H9 (cell line): ENCODE measurements at places on chromosomes 12 and 14. TPM values are rescaled to one million over a fixed set of nuclear protein-coding genes. Genes with fewer than 3 reads are reported as not detected.

SYT1 gene
- 15.8 and 16.0 TPM in 2 replicates for total RNA-seq

C14orf180 gene
- not detected in 2 replicates for total RNA-seq

CLEC9A gene
- not detected in 2 replicates for total RNA-seq

TC2N gene
- 16.2 and 16.4 TPM in 2 replicates for total RNA-seq

CPM gene
- total RNA-seq = 0.53 and 1.2 TPM in 2 replicates

- no peak for DNase-seq
These were observed 11.1 kb upstream of the NDUFA12 start for GRCh38 chr12:95014554-95014953.

- DNase-seq = no peak
These were observed 16.4 kb downstream of the BBOF1 start for GRCh38 chr14:74035556-74035955.

- DNase-seq = no peak
These were observed 18.9 kb downstream of the PITPNM2 start for GRCh38 chr12:123131879-123132402.

GRCh38 chr12:15859116-15859515 lies 23.1 kb upstream of the STRAP start:
- no peak for DNase-seq

GRCh38 chr12:83470749-83471148 lies 784.0 kb downstream of the TMTC2 start:
- no peak for DNase-seq

DNA sequence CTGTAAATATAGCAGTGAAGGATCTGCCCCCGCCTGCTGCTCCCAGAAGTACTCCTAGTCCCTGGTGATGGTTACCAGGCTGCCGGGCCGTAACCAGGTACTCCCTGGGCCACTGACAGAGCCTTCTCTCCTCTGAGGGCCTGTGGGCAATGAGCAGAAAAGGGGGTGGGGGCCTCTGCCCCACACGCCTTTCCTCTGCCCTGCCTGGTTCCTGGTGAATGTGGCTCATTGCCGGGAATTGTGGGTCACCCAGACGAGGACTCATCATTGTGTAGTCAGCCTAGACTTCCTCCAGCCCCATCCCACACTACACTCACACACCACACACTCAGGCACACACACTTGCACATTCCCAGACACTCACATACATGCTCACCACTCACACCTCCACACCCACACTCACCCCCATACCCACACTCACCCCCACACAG lies 35.7 kb upstream of the ACTN1 start:
- no peak for DNase-seq

DNA sequence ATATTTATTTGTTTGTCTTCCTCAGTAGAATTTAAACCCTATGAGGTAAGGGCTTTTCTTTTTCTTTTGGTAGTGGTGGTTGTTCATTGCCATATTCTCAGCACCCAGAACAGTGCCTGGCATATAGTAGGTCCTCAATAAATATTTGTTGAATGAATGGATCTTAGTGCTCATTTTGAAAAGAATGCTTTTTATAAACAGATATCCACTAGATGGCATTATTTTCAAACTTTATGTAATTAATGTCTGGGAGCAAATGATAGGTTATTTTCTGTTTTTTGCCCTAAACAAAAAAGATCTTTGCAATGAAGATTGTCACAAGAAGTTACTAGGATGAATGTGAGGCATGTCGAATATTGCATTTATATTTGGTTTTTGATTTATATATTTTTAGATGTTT lies 64.1 kb downstream of the RAD51B start:
- no peak for DNase-seq
